ENCODE measurements at places on chromosomes 3 and 15. TPM values are rescaled to one million over a fixed set of nuclear protein-coding genes. Genes with fewer than 3 reads are reported as not detected.

The CD200 gene
- total RNA-seq, result 49.7 TPM

DNA sequence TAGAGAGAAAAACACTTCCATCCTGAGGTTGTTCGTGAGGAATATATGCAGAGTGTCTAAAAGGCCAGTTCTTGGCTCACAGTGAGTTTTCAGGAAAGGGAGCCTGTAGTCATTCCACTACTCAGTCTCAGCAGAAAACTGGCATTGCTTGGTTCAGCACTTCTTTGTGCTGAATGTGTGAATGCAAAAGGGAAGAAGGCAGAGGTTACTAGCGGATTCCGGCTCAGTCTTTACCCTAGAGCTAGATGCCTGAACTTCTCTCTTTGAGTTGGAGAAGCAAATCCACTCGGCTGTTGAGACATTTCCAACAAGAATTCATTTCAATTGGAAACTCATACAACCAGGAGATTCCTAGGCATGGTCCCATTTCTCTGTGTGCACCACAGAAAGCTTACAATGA is 23.1 kb upstream of the FRMD4B start:
- DNase-seq, result no peak

DNA sequence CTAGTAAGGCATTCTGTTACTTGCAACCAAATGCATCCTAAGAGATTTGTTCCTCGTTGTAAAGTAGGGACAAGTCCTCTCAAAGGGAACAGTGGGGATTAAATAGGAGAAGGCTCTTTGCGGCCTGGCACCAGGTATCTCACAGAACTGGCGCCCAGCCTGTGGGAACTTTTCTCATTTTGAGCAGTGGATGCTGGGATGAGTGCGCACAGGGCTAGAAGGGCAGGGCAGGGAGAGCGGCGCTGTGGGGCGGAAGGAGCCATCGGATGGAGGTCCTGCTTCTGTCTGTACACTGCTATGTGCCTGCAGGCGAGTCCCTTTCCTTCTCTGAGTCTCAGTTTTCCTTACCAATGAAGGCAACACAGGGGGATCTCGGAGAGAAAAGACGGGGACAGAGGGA is 50.6 kb downstream of the WNT7A start:
- no peak for DNase-seq

DNA sequence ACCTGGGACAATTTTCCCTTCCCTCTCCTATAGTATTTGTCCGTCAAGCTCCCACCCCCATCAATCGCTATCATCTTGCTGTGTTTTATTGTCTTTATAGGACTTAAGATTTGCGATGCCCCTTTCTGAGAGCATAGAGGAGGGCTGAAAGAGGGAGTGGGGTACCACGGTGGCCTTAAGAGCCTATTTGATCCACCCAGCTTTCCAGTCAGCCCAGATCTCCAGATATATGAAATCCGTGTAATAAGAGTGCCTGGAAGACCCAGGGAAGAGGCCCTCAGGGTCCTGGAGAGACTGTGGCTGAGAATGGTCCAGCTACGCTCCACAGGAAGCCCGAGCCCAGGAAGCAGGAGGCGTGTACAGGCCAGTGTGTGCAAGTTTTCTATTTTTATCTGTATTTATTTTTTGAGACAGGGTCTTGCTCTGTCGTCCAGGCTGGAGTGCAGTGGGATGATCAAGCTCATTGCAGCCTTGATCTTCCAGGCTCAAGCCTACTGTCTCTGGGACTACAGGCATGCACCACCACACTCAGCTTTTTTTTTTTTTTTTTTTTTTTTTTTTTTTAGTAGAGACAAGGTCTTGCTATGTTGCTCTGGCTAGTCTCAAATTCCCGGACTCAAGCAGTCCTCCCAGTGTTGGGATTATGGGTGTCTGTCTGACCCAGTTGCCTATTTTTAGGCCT is 964 bp upstream of the NCKIPSD start:
- DNase-seq, result no peak

DNA sequence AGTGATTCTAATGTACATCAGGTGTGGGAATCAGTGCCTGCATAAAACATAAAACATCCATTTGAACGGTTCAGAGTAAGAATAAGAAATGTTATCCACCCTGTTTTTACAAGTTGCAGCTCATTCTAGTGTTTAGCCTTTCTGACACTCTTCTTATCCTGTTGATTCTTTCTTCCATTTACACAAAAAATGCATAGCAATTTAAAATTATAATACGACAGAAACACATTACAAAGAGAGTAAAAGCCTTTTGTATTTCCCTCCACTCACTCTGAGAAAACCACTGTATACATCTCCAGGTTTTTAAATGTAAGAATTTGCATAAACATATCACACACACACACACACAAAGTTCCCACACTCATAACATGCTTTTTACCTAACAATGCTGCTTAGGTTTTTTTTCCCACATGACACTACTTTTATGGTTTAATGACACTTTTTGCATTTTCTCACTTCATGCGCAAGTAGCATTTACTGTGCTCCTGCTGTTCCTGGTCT is 199.8 kb downstream of the CNTN6 start:
- no peak for DNase-seq

The MORC1 gene
- total RNA-seq, result under 0.01 TPM

The DAZL gene
- not detected for total RNA-seq

The IL5RA gene
- under 0.01 TPM for total RNA-seq

DNA sequence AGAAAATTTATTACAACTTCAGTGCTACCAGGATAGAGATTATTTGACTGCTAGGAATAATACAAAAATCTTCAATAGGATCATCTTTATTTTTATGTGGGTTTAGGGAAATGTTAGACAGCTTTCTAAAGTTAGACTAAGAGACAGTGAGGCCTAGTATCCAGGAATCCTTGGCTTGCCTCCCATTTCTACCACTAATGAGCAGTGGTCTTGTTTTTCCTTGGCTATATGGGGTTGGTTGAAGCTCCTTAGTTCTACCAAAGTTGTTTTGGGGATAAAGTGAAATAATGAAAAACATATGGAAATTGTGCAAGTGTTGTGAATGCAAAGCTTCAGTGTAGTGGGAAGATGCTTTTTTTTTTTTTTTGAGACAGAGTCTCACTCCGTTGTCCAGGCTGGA is 16.8 kb downstream of the AP4E1 start:
- no peak for DNase-seq

The SIDT1 gene
- 8.2 TPM for total RNA-seq

DNA sequence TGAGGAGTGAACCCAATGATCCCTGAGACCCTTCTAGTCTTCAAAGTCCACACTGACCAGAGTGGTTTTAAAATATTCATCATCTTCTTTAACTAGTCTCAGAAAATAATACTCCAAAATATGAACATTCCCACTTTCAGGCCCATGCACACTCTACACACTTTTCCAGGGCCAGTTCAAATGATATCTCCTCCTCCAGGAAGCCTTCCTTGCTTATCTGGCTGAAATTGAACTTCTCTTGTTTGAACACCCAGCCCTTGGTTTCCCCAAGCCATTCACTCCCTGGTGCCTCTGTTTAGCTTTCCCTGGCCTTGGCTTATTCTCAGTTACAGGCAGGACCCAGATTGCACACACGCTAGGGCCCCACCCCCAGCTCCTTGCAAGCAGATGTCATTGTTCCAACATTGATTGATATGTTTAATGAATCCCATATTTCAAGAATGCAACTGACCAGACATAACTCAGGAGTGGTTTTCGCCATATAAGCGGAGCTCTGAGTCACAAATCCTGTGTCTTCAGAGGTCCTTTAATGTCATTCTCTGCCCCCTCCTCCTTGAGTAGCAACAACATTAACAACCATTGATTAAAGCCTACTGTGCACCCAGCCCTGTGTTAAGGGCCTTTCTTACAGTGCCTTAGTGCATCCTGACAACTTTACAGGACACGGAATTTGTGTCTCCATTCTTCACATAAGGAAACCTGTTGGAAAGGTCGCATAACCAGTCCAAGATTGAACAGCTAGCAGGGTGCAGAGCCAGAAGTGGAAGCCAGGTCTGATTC is 2.1 kb downstream of the ITGA11 start:
- no peak for DNase-seq

DNA sequence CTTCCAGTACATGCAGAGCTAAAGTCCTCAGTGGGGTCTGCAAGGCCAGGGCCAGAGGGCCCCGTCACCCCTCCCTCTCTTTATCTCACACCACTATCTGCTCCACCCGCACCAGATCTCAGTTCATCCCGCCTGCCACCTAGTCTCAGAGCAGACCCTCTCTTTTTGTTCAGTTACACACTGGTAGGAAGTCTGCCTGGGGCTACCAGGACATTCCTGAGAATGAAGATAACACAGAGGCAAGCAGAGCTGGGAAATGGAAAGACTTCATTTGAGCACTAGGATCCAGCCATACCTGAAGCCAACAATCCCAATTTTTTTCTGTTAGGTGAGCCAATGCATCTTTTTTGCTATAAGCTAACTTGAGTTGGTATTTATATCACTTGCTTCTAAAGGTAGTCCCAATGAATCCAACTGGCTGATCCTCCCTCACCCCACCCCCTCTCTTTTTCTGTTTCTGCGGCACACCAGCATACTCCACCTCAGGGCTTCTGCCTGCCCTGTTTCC is 24.5 kb downstream of the ATP2B2 start:
- no peak for DNase-seq

- DNase-seq, result no peak
These were observed 96.8 kb downstream of the ANXA2 start for GRCh38 chr15:60301024-60301423.

The MOBP gene
- total RNA-seq, result 0.41 TPM

- no peak for DNase-seq
These were observed 43.2 kb upstream of the INSYN1 start for GRCh38 chr15:73796331-73796831.

The IL20RB gene
- 0.82 TPM for total RNA-seq

The ADPRH gene
- 1.2 TPM for total RNA-seq

- no peak for DNase-seq
These were observed 229.8 kb upstream of the PLSCR5 start for GRCh38 chr3:146834917-146835316.

DNA sequence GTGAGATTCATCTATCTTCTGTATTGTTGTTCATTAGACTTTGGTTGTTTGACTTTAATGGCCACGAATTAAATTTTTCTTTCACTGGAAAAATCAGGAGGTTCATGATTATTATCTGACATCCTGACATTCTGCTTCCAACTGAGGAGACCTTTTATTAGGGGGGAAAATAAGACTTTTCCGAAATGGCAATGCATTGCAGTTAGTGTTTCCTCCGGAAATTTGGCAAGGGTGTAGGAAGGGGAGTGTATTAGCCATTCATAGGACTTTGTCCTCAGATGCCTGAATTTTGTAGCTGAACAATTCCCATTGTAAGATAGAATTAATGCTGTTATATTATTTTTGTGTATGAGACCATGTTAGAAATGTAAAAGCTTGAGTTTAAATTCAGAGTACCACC is 450.6 kb upstream of the TGFBR2 start:
- DNase-seq, result no peak

DNA sequence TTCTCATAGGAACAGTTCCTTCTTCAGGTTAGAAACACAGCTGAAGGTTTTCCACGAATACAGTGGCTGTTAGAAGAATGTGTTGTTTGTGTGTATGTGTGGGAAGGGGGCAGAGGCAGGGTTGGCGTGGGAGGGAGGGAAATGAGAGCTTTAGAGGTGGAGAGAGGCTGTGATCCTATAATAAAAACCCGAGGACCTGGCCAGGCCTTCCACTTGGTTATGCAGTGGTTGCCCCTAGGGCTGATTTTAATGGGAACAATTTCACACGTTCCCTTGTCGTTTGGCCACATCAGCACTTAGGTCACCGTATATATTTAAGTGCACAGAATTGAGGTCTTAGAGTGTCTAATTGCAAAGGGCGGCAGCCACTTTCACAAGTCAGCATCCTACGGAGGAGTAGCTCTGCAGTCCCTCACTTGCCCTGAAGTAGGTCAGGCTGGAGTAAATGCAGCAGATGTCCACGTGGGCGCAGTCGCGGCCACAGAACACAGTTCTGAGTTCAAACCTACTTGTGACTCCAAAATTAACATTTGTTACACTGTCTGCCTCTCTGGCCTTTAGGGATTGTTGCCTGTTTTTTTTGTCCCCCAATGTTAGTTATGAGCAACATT is 85.6 kb downstream of the PDCD6IP start:
- DNase-seq, result no peak

DNA sequence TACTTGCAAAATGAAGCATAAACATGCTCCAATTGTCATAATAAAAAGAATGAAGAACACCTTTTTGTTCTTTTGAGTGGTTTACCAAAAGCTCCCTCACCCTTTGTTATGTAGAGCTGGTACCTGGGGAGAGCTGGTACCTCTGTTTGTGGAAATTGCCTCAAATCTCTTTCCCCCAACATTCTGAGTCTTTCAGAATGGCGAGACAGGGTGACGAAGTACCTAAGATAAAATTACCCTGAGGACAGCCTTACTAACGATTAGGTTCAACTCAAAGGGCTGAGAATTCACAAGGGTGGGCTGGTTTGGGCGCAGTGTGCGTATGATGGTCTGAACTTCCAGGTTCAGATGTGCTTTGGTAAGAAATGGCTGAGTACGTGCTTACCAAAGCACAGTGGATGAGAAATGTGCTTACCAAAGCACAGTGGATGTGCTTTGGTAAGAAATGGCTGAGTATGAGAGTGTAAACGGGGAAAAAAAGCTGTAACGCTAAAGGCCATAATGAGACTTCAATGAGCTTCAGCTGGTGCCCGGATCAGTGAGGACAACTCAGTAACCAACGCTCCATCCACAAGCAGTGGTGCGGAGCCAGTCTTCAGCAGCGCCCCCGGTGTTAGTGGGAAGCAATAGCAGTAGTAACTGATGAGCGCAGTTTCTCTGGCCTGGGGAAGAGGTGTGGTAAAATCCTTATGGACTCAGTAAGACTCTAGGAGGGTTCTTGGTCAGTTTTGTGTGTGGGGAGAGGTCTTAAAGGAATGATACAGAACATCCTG is 72.3 kb upstream of the LRIG1 start:
- DNase-seq, result no peak

- DNase-seq, result no peak
These were observed 117.2 kb upstream of the LRRC3B start for GRCh38 chr3:26505399-26505798.

GRCh38 chr3:24426896-24427295 is 67.8 kb downstream of the THRB start:
- no peak for DNase-seq

- DNase-seq, result no peak
These were observed 29.6 kb downstream of the SFMBT1 start for GRCh38 chr3:53016236-53016635.

GRCh38 chr3:168714609-168715240 is 619.0 kb upstream of the GOLIM4 start:
- DNase-seq, result no peak

DNA sequence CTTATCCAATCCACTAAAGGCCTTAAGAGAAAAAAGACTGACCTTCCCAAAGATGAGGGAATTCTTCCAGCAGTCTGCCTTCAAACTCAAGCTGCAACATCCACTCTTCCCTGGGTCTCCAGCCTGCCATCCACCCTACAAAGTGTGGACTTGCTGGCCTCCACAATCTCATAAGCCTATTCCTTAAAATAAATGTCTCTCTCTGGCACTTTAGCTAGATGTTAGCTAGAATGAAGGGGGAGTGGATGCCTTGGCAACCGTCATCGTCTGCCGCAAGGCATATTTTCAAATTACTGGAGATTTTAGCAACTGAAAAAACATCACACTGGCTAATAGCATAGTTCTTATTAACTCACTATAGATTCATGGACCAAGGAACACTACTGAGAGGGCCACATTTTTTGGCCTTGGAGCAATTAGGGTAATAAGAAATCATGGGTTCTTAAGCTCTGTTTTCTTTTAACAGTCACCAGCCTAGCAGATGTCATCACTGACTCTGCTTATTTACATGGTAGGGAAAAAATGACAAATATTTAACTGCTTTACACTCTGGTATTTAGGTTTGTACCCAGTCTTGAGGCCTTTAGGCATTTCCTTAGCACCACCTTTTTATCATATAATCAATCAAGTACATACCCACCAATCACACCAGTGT is 245.3 kb downstream of the MYRIP start:
- DNase-seq, result no peak

All from frontal cortex (tissue), 4 donors.